Omental fat pad (tissue), 4 donors: ENCODE measurements at places on chromosomes 6 and 20.

DNA sequence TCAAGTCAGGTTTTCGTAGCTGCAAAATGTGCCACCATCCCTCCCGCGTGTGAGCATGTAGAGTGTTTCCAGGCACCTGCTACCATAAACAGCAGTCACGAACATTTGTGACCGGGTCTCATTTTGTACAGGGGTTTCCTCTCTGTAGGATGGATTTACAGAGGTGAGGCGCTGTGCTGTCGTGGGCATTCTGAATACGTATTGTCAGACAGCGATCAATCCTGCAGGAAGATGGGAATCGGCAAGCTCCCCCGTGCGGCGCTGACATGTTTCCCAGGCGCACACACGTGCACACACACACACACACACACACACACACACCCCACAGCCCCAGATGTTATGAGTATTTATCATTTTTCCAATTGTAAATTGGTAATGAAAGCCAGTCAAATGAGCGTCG is 15.8 kb downstream of the ANKRD60 start:
- no peak for DNase-seq

- DNase-seq = no peak
Measured at GRCh38 chr6:70124882-70125545, 177.9 kb downstream of the COL9A1 start.

DNA sequence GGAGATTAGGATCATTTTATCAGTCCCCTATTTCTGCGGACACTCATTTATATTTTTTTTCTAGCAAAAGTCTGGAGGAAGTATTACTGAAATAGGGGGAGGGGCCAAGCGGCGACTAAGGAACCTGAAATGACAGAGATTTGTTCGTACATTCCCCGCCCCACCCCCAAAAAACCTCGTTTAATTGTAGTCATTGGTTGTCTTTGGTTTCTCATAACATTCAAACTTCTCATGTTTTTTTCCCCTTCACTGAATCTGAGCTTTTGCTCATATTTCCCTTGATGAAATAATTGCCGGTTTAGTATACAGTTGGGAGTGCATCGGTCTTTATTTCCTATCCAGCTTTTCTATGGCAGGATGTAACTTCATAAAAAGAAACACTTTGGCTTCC is 768 bp upstream of the FYN start:
- no peak for DNase-seq

DNA sequence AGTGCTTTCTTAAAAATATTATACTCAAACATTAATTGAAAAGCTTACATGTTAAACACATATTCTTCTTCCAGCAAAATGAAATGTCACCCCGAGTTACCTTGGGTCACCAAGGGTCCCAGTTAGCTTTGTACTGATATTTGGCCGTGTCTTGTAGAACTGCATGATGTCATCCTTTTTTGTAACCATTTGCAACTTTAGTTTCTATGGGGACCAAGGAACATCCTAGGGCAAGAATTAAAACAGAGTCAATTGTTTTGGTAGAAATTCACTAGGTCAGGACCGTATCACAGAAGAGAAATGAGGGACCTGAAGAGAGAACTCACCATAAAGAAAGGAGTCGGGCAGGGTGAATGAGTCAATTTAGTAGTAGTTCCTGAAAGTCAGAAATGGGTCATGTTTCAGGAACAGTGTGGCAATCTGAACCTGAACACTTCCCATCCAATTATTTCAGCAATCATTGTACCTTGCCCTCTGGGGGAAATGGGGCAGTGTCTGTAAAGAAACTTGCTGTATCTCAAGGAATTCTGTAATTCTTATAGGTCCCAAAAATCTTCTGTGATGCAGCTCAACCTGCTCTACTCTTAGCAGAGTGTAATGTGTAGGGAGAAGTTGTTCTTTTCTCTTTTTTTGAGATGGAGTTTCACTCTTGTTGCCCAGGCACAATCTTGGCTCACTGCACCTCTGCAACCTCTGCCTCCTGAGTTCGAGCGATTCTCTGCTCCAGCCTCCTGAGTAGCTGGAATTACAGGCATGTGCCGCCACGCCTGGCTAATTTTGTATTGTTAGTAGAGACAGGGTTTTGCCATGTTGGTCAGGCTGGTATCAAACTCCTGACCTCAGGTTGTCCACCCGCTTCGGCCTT is 5.3 kb upstream of the AKAP7 start:
- DNase-seq = no peak
